ENCODE measurements at places on chromosomes 7 and 10.

DNA sequence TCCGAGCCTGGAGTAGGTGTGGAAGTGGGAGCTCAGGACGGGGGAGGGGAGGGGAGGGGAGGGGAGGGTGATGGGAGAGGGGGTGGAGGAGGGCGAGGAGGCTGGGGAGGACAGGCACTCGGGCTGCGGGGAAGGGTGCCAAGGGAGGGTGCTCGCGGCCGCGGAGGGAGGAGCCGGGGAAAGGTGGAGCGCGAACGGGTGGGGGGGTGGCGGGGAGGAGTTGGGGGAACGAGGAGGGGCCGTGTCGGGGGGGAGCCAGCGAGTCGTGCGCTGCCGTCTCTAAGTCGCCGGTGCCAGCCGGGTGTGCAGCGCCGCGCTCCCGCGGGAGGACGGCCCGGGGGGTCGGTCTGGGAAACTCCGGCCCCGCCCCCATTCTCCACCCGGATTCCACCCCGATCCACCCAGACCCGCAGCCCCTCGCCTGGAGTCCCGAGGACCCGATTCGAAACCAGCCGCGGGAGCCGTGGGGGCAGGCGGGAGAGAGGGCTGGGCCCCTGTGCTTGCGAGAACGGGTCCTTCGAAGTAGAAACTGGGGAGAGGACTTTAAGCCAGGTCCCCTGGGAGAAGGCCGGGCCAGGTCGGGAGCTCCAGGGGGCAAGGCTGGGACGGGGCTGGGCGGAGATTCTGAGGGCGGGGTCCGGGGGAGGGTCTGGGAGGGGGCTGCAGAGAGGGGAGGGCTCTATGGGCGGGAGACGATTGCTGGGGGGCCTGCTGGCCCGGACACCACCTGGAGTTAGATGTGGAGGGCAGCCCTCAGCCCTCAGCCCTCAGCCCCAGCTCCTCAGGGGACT lies at the start of gene ZNF467:
TSS of gene ZNF467 (minus strand) at position 143 of the 791 bp plus-strand sequence. CDS start 2,556 bp downstream, outside the sequence.
- DNase-seq, result peak; percentile 40

DNA sequence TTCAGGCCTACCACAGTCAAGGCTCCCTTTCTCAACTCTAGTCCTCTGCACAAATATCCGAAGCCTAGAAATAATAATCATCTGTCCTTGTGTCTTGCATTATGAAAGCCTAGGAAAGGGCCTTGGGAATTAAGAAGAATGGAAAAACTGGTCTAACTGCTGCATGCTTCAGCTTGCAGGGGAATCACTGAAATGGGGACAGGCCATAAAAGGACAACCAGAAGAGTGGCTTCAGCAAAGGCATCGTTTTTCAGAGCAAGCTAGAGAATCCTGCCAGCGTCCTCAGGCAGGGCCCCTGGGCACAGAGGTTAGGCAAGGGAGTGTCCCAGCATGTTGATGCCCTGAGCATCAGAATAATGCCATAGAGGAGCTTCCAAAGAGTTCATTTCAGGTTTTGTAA lies 13.2 kb downstream of the ERVW-1 start:
- DNase-seq, result no peak

GRCh38 chr10:33703501-33704213 lies 369.2 kb upstream of the NRP1 start:
- no peak for DNase-seq

- DNase-seq, result no peak
Measured at GRCh38 chr10:97185326-97186058, at the start of gene SLIT1. Gene SLIT1 (minus strand): TSS chr10:97185959. CDS start chr10:97185674, 285 bp downstream.

- no peak for DNase-seq
Measured at GRCh38 chr10:110275128-110275729, 29.5 kb downstream of the SMNDC1 start.

GRCh38 chr10:116353817-116354216 lies 29.6 kb downstream of the CCDC172 start:
- DNase-seq, result no peak

DNA sequence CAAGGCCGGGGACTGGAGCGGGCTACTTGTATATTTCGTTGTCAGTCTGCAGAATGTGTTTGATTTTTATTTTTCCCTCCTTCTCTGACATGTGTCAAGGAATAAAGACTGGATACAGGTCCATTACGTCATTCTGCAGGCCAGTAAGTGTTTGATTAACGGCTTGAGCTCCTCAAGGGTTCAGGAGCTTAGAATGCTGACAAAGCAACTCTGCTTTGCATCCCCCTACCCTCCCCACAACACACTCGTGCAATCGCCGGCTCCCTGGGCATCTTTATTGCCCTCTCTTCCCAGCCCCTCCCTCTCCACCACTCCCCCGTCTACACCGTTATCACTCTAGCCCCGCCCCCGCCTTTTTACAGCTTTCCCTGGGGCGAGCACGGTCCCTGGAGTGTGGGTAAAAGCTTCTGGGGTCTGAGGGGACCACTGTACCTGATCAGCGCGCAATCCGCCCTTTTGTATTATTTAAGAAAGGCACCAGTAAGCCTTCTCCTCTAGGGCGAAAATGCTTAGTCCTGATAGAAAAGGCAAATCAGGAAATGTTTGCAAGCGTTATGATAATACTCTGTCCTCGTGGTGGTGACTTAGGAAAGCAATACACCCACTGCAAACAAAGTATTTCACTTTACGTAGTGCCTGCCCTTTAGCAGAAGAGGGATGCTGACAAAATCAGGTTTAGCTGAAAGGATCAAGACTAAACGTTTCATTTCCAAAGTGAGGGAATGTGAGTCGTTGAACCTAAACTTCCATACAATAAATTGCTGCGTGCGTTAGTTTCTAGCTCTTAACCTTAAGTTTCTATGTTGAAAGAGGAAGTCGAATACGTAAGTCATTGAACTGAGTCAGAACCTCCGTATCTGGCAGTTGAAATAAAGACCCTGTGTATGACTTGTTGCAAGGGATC lies 1.4 kb upstream of the CREB5 start:
- peak; percentile 87 for DNase-seq

DNA sequence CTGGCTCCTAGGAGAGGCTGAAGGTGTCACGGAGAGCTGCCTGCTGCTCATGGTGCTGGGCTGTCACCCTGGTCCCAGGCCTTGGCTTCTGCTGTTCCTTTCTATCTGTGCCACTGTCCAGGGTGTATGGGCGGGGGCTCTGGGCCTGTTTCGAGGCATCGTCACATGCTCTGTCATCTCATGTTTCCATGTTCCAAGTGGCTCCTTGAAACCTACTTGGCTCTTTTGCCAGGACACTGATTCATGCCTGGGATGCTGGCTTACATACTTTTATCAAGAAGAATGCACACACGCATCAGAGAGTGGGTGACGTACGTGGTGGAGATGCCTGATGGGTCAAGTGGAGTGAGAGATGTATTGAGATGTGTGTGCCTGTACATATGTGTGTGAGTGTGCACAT lies 50.9 kb downstream of the ADCY1 start:
- DNase-seq, result no peak

DNA sequence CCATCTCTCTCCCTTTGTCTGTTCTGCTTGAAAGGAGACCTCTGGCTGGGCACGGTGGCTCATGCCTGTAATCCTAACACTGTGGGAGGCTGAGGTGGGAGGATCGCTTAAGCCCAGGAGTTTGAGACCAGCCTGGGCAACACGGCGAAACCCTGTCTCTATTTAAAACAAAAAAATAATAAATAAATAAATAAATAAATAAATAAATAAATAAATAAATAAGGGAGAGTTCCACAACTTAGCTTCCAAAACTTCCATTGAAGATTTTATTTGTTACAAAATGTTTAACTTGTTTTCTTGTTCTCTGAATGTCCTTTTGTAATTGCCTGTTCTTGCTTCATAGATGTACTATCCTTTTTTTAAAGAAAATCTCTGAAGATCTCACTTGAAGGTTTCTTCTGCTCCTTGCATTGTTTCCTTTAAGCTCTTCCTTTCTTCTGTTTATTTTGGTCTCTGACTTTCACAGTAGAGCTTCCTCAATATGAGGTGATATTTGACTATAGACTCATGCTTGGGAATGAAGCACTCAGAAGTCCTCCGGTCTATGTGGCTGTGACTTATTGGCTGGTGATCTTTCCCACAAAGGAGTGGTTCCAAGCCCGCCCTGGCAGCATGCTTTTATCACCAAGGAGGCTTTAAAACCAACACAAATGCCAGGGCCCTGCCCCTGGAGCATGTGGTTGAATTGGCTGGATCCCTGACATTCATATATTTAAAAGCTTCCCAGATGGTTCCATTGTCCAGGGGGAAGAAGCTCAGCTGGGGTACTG lies 18.1 kb upstream of the NPTX2 start:
- DNase-seq, result no peak

DNA sequence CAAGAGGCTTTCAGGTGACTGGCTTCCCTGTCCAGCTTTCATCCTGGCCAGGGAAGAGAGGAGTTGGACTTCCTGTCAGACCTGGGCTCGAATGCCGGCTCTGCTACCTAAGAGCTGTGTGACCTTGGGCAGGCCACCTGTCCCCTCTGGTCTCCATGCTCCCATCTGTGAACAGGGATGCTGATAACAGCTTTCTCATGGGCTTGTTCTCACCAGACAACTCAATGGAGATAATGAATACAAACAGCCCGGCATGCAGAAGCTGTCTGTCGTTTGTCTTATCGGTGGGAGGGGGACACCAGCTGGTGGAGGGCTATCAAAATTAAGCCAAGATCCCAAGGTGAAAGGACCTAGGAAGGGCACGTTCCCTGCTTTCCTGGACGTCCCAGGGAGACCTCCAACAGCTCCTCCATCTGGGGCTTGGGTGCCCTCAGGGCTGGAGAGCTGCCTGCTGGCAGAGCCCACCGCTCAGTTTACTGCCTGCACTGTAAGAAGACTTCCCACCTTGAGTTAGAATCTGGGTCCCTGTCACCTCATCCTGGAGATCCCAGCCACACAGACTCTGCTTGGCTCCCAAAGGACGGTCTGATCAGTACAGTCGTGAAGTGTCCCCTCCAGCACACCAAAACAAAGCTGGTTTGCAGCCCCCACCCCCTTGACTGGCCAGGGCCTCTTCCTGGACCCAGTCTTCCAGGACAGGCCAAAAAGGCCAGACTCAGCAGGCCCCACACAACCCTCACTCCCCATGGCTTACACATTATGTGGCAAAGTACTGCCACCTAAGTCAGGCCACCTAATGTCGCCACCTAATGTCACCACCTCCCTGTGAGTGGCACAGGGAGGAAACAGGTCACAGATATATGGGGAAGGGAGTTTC lies 40.9 kb downstream of the PPIF start:
- no peak for DNase-seq

- DNase-seq, result no peak
Measured at GRCh38 chr7:106042196-106042611, 69.9 kb downstream of the SYPL1 start.

GRCh38 chr10:55374917-55375316 lies 573.9 kb upstream of the PCDH15 start:
- DNase-seq, result no peak

GRCh38 chr10:79434821-79435251 lies 10.6 kb downstream of the ZCCHC24 start:
- peak; percentile 78 for DNase-seq

- DNase-seq, result no peak
Measured at GRCh38 chr7:132291481-132291880, 284.8 kb downstream of the PLXNA4 start.

- no peak for DNase-seq
Measured at GRCh38 chr7:117017702-117018266, 64.5 kb downstream of the ST7 start.

DNA sequence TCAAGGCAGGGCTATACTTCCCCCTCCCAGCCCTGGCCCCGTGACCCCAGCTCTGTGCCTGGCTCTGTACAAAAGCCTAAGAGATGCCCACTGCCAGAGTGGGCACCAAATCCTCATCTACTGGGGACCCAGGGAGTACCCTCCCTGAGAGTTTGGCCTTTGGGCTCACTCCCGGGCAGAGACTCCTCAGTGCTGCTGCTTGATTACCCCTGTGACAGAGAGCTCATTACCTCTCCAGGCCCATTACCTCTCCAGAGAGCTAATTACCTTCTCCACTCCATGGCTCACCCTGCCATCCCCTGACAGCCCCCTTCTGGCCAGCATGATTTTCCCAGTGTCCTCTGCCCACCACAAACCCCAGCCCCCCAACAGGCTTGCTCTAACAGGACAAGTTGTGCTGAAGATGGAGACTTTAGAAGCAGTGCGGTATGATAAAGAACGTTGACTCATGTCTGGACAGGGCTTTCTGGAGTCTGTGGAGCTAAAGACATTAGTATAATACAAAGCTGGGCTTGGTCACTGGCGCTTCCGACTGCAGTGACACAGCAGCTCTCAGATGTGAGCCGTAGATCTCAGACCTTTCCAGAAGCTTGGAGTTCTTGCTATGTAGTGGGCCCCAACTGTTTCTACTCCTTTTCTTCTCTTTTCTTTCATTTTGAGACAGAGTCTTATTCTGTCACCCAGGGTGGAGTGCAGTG lies 111.3 kb upstream of the KCTD7 start:
- no peak for DNase-seq

DNA sequence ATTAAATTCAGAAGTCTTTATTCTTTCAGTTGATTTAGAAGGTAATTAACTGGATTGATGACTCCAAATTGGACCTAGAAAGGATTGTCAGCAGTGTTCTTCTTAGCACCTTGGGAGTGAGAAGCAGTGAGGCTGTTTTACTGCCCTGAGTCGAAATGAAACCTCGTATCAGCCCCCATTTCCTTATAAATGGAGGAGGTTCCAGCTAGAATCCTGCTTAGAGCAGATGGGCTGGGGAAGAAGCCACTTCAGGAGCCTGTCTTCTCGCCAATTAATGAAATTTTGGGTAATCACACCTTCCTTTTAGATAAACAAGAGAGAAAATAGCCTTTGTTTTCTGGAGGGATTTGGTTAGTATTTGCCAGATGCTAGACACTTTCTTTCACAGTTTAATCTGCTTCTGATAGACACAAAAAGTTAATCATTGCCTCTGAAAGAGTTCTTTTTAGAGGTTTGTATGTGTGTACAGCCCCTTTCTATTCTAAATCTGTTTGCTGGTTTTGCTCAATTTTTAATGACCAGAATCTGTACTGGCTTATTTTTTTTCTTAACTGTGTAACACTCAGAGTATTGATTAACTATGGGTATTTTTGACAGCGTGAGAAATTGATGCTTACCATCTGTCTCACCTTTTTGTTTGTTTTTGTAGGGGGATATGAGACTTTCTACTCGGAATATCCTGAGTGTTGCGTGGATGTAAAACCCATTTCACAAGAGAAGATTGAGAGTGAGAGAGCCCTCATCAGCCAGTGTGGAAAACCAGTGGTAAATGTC lies 4.6 kb downstream of the DUSP5 start:
- no peak for DNase-seq

- DNase-seq, result no peak
Measured at GRCh38 chr7:147885869-147886268, 704.7 kb upstream of the C7orf33 start.

DNA sequence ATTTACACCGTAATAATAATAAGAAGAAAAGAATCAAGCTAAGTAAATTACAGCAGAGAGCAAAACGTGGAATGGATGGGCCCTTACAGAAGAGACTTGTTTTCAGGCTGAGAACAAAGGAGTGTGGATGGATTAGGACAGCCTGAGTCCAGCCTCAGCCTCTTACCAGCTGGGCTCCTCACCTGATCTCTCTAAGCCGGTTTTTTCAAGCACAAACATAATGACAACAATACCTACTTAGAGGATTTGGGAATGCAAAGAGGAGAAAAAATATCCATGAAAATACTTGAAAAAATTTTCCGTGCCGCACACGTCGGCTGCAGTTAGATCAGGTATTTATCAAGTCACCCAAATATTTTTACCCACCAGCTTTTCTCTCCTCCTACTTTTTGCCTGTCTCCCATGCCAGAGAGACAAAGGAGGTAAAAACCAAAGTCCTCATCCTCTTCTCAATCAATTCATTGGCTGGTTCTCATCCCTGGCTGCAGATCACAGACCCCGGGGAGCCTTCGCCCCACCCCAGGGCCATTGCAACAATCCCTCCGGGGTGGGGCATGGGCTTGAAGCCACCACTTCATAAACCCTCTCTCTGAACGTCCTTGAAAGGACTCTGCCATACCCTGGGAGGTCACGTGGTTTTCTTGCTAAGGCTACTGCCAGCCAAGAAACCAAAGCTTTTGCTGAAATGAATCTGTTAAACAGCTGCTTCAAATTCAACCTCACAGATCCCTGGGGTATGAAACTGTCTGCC lies 29.7 kb upstream of the GTF2I start:
- no peak for DNase-seq
